Amygdala (tissue), 56 donors: ENCODE measurements at places on chromosomes 2 and 18.

GRCh38 chr2:74530239-74531187 lies 780 bp downstream of the HTRA2 start:
- DNase-seq = no peak

GRCh38 chr2:16009560-16009959 lies 69.2 kb downstream of the MYCN start:
- no peak for DNase-seq

DNA sequence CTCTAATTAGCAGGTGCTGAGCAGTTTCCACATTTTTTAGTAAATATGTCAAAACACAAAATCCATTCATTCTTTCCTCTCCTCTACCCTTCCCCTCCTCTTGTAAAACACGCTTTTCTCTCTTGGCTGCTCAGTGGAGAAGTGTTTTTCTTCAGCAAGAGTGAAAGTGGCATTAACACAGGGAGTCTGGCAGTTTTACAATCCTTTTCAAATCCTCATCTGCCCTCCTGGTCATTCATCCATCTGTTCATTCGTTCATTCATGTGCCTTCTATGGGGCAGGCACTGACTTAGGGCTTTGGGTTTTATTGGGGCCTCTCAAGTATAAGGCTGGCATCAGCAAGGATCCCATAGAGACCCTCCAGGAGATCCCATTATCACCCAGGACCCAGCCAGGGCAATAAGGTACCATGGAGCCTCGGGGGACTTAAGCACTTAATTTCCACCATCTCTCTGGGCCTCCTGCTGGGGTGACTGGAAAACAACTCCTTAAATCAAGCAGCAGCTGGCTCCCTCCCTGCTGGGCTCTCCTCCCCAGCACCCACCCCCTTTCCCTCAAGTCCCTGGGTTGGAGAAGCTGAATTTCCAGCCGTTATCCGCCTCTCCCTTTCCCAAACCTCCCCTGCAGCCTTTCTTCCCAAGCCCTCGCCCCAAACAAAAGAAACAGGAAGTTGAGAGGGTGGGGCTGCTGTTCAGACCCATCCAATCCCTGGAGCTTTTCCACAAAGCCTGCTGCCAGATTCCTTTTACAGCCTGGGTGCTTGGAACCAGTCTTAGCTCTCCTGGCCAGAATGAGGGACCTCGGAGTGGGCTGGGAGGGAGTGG lies 32.6 kb downstream of the MARCHF4 start:
- DNase-seq = peak; percentile 36

DNA sequence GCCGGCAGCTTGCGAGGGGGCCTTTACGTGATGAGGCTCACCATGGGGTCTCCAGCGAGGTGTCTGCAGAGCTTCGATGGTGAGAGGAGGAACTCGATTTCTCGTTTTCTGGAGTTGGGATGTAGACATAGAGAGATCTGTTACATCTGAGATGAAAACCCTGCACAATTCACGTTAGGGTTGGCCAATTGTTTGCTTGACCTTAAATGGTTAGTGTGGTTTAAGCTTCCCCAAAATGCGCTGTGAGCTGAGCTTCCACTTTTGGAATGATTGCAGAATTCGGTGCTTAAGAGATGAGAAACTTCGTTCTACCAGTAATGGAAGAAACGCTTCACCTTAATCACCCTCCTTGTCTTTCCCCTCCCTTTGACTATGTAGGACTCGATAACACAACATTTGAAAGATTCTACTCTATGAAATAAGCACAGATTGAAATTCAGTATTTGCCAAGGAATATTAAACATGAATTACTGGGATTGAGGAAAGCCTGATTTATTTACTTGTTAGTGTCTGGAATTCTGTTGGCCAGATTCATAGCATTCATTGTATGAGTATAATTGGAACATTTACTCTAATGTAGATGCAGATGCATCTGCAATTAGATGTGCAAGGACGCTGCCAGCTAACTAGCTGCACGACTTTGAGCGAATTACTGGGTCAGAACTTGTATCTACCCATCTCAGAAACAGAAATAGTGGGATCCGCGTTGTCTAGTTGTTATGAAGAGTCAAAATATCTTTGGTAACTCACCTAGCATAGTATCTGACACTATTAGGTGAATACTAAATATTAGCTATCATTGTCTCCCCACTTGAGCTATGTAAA lies 1.6 kb upstream of the KLF7 start:
- no peak for DNase-seq

DNA sequence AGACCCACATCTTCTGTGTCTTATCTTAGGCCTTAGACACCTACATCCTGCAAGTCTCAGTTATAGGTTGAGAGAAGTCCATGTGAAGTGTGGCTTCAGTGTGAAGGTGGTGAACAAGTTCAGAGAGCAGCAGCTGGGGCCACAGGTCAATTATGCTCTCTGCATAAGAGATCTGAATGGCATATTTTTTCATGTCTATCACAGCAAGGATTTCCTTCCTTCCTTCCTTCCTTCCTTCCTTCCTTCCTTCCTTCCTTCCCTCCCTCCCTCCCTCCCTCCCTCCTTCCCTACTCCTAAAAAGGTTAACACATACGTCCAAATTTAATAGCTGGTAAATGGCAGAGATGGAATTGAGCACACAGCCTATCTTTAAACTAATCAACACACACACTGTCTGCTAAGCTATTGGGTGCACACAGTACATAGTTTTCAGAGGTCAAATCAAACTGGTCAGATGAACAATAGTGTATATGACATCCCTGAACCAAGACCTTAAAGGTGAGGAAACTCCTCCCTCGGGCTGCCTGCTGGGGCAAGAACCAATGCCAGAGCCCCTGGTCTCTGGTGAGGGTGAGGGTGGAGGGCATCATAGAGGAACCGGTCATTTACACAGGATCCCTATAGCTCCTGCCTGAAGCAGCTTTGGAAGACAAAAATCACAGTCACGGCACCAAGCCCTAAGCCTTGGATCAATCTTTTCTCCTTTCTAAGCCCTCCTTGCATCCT lies 240.9 kb downstream of the ICOS start:
- DNase-seq = no peak

- no peak for DNase-seq
These were observed 22.5 kb downstream of the INPP4A start for GRCh38 chr2:98467082-98467536.
